ENCODE measurements at places on chromosomes 1 and 21.

DNA sequence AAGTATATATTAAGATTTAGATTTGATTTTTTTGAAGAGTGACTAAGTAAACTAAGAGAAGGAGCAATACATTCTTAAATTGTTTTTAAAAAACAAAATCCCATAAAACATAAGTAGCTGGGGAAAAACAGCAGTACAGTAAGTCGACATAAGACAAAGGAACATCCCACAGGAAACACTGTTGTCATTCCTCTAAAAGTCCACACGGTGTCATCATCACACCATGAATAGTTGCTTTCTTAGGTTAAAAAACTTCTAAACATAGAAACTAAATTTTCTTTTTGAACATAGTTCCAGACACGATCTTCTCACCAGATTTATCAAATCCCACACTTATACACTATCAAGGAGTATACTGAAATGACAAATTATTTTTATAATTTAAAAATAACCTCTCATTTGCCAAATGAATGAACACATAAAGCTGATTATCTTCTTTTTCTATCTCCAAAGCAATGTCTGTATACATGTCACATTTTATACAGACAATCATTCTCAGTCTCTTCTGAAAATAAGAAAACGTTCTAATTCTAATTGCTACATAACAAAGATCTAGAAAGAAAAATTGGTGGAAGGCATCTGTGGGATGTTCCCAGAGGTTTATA lies 15.8 kb downstream of the ODF2L start:
- peak; percentile 57 for DNase-seq

DNA sequence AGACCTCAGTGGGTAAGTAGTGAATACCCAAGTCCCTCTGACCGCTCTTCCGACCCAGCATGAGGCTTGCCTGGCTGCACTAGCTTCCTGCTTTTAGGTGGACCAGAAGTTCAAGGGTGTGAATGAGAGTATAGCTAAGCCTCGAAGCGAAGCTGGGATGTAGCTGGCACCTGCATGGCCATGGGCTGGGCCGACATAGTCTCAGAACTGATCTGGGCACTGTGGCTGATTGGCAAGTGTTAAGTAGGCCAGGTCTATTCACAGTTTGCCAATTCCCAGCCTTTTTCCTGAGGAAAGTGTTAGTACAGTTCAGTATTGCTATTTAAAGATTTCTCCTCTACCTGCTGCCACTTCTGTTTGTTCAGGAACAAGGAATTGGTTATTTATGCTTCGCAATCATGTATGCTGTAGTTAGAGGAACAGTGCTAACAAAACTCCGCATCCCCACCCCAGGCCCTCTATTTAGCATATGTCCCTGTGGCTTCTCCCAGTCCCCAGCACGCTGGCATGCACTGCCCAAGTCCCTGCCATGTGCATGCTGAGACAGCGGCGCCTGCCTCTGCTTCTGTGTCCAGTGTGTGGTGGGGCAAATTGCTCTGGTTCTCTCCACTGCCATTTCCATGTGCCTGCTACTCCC lies 16.3 kb downstream of the SPATA46 start:
- no peak for DNase-seq

- no peak for DNase-seq
Observed at GRCh38 chr1:228207851-228208821, at the start of gene OBSCN. OBSCN (plus strand) TSS chr1:228208044; CDS start chr1:228211784, 3,740 bp downstream.

DNA sequence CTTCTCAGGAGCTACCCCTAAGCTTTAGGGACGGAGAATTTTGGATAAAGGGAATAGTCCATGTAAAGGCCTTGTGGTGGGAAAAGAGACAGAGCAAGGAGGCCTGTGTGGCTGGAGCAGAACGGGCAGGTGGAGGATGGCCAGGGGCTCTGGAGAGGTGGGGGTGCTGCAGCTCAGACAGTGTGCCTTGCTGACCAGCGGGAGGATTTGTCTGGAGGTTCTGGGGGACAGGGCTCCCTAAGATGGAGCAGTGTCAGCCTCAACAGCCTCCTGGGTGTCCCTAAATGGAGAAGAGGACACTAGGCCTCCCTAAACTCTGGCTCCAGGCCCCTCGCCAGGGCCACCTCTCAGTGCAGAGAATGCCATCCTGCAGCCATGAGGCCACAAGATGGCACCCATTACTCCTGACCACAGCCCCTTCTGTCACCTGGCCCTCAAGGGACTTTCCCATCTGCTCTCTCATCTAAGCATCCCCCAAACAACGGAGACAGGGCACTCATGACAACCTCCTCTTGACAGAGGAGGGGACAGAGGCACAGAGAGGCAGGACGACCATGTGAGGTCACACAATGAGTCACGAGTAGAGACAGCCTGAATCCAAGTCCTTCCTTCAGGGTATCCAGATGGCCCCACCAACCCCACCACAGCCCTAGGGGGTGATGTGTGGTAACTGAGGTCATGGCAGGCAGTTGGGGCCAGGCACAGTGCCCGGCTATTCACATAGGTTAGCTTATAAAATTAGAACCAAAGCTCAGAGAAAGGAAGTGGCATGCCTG lies 94.7 kb downstream of the DMRTB1 start:
- DNase-seq = no peak

DNA sequence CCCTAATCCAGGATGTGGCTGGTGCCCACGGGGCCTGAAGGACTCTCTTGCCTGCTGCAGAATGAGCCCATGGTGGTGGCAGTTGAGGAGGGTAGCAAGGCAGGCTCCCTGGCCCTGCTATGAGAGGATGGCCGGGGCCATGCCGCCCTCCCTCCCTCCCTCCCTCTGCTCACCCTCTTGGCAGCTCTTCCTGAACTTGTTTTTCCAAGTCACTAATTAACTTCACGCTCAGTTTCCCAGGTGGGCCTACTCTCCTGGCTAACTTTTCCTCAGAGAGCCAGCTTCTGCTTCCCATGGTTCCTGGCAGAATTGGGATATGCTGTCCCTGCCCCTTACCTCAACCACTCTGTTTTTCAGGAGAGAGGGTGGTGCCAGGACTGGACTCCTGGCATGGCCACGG lies 10.2 kb downstream of the KCNC4 start:
- DNase-seq = no peak

- no peak for DNase-seq
Observed at GRCh38 chr21:32055305-32055704, 182.5 kb downstream of the HUNK start.

DNA sequence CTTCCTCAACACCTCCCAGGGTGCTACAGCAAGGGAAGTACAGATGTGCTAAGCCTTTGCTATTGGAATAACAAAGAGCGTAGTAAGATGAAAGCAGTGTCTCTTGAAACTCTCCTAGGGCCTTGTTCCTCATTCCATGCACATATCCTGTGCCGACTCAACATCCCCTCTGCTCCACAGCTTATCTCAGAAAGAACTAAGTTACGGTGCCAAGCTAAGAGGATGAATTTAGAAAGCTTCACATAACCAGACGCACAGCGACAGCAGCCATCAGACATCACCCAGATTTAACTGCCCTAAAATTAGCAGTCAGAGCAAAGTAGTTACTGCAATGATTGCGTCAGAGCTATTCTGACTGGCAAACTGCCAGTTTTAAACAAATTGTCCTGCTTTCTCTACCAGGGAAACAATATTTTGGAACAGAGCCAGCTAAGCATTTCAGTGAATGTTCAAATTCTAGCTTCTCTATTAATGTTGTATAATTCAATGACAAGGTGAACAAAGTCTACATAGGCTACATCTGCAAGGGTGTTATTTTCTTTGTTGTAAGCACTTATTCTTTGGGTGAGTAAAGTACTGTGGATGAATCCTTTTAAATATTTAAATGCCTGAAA lies 9.5 kb downstream of the SIPA1L2 start:
- peak; percentile 77 for DNase-seq

GRCh38 chr1:45521413-45522323 lies at the start of gene PRDX1:
PRDX1 (minus strand) TSS chr1:45521884; CDS start chr1:45519043, 2,841 bp downstream.
- peak; percentile 97 for DNase-seq

Measured in midbrain (tissue), 1 donor.